ENCODE measurements at places on chromosomes 7 and 10.
A peak's percentile ranks its signal among the peaks of the same experiment; 100 is the strongest.

GRCh38 chr7:145169908-145170307 is 334.1 kb upstream of the TPK1 start:
- DNase-seq: peak; percentile 77

- DNase-seq: no peak
Measured at GRCh38 chr10:76491216-76491615, 1059.8 kb downstream of the LRMDA start.

- DNase-seq: peak; percentile 20
Measured at GRCh38 chr7:69295977-69296376, 302.3 kb upstream of the AUTS2 start.

- peak; percentile 37 for DNase-seq
Measured at GRCh38 chr10:77637532-77638320, at the start of gene KCNMA1. KCNMA1 (minus strand) TSS chr10:77637808.

DNA sequence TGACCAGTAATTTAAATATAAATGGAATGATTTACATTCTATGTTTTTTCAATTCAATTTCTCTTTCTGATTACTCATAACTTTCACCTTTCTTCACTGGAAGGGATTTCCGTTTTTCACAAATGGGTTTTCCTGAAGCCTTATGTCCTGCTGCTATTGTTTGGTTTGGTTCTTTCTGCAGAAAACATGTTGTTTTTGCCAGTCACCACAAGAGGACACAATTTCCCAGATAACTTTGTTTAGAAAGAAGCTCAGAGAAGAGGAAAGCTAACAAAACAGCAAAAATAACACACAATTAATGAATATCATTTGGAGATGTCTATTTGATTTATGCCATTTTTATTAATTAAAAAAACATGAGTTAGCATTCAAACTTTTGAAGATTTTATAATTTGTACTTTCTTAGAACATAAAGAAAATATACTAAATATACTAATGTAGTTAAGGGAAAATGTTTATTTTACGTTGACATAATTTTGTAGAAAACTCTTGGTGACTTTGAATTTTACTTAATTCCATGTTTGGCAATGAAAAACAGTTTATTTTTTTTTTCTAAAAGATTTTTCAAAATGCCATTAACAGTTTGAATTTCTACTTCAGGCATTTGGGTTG is 4.6 kb upstream of the TWIST1 start:
- peak; percentile 64 for DNase-seq

Measured in NCI-H2081 (cell line).